ENCODE measurements at places on chromosomes 2 and 18.

DNA sequence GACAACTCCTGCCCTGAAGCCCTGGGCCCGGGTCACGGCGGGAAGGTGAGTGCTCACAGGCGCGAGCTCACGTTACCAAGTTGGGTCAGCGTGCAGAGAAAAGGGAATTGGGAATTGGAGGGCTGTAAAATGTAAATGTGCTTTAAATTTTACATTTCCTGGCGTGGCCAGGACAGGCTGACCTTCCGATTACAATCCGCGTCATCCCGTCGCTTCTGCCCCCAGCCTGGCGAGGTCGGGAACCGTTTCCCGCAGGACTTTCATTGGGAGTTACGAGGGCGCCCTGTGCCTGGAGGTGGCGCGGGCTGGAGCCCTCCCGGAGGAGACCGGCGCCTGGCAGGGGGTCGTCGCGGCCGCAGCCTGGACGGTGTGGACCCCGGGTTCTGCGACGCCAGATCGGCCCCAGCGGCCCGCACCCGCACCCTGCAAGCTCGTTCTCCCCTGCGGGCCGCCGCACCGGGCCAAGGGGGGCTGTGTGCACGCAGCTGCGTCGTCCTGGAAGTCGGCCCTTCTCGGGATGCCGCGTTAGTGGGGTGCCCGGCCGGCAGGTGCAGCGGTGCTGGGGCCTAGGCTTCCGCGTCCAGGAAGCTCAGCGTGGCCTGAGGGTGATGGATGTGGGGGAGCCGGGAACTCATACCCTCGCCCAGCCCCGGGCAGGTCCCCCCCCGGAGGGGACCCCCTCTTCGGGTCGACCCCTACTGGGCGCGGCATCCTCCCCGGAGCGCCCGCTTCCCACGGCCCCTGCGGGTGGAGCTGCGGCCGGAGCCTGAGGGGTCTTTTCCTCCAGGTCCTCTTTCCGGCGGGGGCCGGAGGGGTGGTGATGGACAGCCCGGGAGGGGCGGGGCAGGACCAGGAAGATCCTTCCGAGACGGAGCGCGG lies 63.9 kb downstream of the LRRFIP1 start:
- DNase-seq = peak; percentile 35

DNA sequence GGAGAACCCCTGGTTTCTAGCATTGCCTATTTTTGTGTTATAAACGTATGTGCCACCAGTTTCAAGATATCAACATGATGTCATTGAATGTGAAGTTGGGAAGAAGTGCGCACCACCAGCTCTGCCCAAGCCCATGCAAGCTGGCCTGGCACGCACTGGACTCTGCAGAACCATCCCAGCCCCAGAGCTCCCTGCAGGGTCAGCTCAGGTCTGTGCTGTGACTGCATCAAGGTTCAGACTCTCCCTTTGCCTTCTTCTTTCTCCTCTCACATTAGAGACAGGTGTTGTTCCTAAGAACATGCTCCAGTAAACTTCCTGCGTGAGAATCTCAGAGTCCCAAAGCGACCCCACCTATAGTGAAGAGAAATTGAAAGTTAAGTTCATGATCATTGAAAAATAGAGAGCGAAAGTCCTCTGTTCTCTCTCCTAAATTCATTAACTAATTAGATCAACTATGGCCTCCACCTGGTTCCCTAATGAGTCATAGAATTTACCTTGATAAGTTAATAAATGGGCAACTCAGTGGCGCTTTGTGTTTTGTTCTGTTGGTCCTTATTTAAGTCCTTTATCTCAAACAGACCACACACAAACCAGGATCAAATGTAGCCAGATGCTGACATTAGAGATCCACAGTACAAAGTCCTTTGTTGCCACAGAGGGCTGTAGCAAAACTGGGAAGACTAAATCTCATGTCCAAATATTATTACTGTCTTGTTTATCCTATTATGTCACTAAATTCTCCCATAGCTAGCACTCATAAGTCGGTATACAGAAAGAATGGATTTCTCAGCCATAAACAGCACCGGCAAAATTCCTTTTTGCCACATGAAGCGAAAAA lies 432.3 kb downstream of the STK39 start:
- no peak for DNase-seq

- no peak for DNase-seq
Measured at GRCh38 chr2:120711694-120712093, 24.0 kb upstream of the GLI2 start.

GRCh38 chr2:95072424-95072823 lies 46.9 kb downstream of the MAL start:
- no peak for DNase-seq

DNA sequence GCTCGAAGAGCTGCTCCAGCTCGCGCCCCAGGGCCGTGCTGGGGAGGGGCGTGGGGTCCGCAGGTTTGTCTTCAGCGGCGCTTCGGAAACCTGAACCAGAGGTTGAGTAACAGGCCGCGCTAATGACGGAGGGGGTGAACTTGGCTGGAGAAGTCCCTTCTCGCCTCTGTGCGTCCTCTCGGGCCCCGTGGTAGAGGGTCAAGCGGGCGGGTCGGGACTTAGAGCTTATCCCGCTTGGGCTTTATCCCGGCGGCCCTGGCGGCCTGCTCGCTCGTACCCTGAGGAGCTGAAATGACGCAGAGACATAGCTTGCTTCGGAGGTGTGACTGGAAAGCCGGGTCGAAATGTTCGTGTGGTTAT lies 479 bp downstream of the RNMT start:
- no peak for DNase-seq

- no peak for DNase-seq
Measured at GRCh38 chr2:169119851-169120250, 50.5 kb downstream of the DHRS9 start.

- DNase-seq = no peak
Measured at GRCh38 chr2:50773211-50773932, 258.6 kb downstream of the NRXN1 start.

- DNase-seq = no peak
Measured at GRCh38 chr2:223093436-223094241, 41.6 kb downstream of the KCNE4 start.

- DNase-seq = no peak
Measured at GRCh38 chr2:112772322-112772721, 7.9 kb upstream of the CKAP2L start.

All from Peyer's patch (tissue), 4 donors.